Activated naive CD4-positive, alpha-beta T cell treated with anti-CD3 and anti-CD28 coated beads for 36 hours (primary cell): ENCODE measurements at places on chromosomes 7 and 10.

DNA sequence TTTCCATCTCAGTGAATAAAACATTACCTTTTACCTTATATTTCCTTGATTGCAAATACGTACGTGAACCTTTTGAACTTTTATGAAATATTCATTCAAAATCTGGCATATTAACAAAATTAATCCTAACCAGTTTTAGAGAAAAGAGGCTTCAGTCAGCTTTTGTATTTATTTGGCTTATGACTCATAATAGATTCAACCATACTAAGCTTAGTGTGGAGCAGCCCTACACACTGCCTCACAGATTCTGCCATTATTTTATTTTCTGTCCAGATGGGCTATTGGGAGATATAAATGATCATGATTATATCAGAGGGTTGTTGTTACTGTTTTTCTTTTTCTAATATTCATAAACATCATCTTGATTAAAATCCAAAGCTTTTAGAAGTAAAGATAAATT is 325.5 kb downstream of the GPR37 start:
- DNase-seq, result no peak

DNA sequence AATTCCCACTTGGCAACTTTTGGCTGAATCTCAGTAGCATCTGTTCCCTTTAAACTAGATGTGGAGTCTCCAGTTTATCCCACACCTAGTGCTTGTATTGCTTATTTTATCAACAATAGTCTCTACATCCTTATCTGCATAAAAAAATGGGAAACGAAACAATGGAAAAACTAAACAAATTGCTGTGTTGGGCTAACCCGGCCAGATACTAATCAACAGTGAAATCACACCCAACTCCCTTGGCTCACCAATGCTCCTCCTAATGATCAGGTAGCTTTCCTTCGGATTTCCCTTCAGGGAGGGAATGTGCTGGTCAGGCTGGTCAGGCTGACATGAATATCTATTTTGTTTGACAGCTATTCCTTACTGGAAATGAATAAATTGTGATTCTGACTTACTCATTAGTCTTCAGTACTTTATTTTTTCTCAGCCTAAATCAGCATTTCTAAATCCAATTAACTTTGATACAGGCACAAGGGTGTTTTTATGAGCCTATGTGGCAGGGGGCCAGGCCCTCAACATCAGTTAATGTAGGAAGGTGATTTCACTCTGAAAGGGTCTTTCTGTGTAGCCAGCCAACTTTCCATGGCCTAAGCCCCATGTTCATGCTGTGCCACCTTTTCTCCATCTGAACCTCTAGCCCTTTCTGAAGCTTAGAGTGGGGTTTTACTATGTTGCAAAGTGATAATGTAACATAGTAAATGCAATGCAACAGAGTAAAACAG is 170.5 kb upstream of the NPSR1 start:
- DNase-seq, result no peak

DNA sequence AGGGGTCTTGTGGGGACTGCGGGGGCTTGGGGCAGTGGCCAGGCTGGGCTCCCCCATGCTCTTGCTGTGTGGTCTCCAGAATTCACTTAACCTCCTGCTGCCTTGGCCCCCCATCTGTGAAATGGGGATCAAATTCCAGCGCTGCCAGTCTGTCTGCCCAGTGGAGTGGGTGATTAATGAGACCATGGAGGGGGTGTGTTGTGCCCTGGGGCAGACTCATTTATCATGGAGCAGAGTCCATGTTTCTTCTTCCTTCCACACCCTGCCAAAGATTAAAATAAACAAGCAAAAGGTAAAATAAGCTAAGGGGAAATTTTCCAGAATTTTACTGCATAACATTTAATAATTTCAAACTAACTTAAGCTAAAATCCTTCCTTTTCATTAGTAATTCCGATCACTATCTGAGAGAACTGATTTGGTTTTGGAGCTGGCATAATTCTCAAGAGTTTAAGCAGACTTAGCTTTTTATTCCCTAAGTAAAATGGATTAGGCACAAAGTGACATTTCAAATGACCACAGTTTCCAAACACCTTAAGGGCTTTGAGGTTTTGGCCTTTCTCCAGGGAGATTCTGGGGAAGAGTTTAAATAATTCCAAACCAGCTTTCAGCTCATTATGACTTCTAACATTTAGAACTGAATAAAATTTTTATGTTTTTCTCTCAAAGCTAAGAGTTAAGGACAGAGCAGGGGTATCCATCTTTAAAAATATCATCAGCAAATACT is 211.9 kb downstream of the CXCL12 start:
- no peak for DNase-seq

- no peak for DNase-seq
Observed at GRCh38 chr10:75312440-75312839, 76.7 kb upstream of the COMTD1 start.

DNA sequence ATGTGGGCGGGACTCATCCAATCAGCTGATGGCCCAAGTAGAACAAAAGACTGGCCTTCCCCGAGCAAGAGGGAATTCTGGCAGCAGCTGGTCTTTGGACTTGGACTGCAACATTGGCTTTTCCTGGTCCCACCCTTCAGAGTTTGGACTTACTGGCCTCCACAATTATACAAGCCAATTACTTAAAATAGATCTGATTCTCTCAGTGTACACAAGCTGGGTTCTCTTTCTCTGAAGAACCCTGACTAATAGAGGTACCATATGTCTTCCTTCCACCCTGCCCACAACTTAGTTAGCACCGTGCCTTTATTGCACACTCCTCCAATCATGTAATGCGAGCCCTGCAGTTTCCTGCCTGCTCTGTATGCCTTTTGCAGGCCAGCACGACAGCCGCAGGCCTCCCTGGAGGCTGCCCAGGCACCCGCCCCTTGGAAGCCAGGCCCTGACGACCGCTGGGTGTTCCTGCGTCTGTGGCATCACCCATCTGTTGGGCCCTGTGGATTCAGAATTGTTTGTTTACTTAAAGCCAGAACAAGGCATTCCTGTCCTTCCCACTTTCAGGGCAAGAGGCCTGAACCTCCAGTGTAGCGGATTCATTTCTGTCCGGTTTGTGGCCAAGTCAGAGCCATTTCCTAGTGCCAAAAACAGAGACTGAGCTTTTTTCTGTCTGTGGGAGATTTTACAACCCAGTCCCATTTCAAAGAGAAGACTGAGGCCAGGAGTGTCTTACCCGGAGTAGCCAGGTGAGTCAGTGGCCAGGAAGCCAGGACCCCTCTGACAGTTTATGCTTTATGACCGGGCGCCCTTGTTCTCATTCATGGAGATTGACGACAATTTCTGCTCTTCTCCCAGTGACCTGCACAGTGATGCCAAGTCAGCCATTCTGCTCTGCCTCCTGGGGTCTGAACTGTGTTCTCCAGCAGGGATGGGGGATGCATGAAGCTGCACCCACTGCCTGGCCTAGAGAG is 968 bp upstream of the INMT start:
- no peak for DNase-seq

GRCh38 chr7:135894816-135895215 is 82.3 kb downstream of the MTPN start:
- no peak for DNase-seq

- no peak for DNase-seq
Observed at GRCh38 chr7:75925717-75926435, 10.9 kb downstream of the POR start.

DNA sequence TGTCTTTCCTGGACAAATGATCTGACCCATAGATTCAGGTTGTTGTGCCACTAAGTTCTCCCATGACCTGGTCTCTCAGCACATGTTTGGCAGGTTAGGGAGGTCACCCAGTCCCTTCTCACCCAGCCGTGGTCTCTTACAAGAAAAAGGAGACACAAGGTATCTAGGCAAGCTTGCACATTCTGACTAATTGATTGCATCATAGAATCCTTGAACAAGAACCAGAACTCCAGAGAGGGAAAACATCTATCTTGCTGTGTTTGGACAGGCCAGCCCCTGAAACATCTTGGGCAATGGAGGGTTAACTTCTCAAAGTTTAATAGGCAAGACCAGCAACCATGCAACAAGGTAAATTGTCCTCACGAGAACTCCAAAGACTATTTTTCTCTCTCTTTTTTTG is 8.5 kb upstream of the HK1 start:
- DNase-seq, result no peak

- DNase-seq, result no peak
Observed at GRCh38 chr7:130149281-130150139, 55.7 kb downstream of the TMEM209 start.

- no peak for DNase-seq
Observed at GRCh38 chr7:2637505-2638223, 5.9 kb downstream of the TTYH3 start.

- DNase-seq, result no peak
Observed at GRCh38 chr7:91614431-91614830, 266.1 kb downstream of the MTERF1 start.

- DNase-seq, result no peak
Observed at GRCh38 chr7:96179341-96179740, 142.6 kb downstream of the SLC25A13 start.

DNA sequence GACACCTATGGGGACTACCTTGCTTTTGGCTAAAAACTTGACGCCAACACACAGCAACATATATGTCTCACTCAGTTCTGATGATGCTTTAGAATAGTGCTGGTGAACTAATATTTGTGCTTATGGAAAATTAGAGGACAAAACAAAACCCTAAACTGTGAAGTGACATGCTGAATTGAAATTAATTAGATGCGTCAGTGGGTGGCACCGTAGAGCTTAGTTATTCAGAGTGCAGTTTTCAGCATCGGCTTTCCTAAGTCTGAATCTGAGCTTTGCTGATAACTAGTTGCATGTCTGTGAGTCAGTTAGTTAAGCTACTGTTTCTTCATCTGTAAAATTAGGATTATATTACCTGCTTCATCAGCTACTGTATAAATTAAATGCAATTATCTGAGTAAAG is 245.0 kb upstream of the SORCS1 start:
- no peak for DNase-seq

DNA sequence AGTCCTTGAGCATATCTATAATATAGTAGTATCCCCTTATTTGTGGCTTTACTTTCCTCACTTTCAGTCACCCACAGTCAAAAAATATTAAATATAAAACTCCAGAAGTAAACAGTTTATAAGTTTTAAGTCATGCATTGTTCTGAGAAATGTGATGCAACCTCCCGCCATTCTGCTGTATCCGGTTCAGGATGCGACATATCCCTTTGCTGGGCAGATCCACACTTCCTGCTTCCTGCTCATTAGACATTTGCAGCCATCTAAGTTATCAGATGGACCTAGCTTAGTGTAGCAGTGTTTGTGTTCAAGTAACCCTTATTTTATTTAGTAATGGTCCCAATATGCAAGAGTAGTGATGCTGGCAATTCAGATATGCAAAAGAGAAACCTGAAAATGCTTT is 38.9 kb upstream of the BMS1 start:
- no peak for DNase-seq

GRCh38 chr10:2851566-2851965 is 215.8 kb upstream of the PFKP start:
- no peak for DNase-seq

DNA sequence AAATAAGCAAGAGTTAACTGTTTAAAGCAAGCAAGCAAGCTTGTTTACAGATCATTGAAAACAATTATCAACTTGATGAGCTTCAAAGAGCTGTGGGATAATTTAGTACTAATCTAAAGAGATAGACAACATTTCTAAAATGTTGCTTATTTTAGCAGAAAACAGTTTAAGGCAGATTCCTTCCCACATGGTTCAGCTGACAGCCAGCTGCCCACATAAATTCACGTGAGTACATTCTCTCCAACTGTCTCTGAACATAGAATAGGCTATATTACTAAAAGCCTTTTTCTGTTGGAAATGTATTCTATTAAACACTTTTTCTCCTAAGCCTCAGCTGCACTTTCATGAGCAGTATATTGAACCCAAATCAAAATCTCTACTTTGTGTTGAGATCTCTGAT is 174.1 kb downstream of the LRRN3 start:
- DNase-seq, result no peak

- peak; percentile 54 for DNase-seq
Observed at GRCh38 chr7:78039790-78040776, 241.5 kb downstream of the PHTF2 start.

DNA sequence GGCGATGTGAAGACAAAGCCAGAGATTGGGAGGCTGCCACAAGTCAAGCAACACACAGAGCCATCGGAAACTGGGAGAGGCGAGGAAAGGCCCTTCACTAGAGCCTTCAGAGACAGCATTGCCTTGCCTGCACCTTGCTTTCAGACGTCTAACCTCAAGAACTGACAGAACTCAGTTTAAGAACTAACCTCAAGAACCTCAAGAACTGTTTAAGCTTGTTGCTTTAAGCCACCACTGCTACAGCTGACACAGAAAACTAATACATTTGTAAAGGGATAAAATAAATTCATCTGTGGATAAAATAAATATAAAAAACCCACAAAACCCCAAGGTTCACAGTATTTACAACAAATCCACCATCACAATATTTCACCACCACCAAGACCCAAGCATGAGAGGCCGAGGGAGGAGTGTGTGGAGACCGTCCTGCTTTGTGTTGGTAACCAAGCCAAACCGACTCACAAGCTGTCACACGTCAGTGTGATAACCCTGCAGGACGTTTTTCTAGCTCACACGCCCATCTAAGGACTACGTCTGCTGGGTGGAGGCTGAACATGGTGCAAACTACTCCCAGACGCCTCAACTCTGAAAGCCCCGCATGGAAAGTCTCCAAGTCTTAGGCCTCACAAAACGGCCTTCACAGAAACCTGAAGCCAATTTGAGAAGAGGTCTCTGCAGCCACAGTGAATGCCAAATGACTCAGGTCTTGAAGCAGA is 116.8 kb downstream of the ABLIM1 start:
- peak; percentile 87 for DNase-seq

DNA sequence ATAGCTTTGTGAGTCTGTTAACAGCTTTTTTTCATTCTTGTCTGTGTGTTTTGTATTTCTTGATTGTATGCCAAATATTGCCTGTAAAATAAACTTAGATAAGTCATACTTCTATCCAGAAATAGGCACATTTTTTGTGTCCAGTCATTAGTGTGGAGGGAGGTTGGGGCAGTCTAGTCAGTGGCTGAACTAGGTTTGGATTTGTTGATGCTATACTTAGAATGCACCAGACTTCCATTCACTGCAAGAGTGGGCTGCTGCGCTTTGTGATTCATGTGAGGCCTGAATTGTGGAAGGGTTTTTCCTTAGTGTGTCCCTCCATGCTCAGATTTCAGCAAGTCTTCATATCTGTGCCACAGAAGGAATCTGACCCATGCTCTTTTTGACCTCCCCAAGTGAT is 50.0 kb downstream of the TRUB1 start:
- no peak for DNase-seq

- DNase-seq, result no peak
Observed at GRCh38 chr7:139589474-139589873, 66.0 kb downstream of the CLEC2L start.

DNA sequence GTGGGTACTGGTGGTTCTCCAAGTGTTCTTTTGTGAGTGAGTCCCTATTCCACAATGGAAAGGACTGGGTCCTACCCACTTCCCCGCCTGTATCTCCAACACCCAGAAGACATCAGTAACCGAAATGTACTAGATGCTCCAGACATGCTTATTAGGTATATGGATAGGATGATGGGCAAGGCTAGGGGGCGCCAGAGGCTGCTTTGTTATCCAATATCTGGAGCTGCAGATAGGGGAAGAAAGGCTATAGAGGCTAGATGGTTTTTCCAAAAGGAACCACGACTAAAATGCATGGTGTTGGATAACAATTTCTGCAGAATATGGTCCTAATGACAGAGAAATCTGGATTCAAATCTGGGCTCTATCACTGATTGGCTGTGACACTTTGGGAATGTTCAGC is 56.2 kb upstream of the TM9SF3 start:
- DNase-seq, result peak; percentile 92

- no peak for DNase-seq
Observed at GRCh38 chr7:120944826-120945562, 5.6 kb upstream of the ING3 start.
